H9 (cell line): ENCODE measurements at places on chromosomes 2 and 18. TPM values are rescaled to one million over a fixed set of nuclear protein-coding genes. Genes with fewer than 3 reads are reported as not detected.

GATA6 gene
- total RNA-seq: 0.04 TPM in 1 of 2 replicates, not detected in the other

TYMS gene
- 135 and 140 TPM in 2 replicates for total RNA-seq

MAP2 gene
- 0.87 and 1.3 TPM in 2 replicates for total RNA-seq

NOSTRIN gene
- not detected in 2 replicates for total RNA-seq

STARD6 gene
- total RNA-seq: not detected in 2 replicates

CEP192 gene
- total RNA-seq: 22.0 and 23.5 TPM in 2 replicates

DNA sequence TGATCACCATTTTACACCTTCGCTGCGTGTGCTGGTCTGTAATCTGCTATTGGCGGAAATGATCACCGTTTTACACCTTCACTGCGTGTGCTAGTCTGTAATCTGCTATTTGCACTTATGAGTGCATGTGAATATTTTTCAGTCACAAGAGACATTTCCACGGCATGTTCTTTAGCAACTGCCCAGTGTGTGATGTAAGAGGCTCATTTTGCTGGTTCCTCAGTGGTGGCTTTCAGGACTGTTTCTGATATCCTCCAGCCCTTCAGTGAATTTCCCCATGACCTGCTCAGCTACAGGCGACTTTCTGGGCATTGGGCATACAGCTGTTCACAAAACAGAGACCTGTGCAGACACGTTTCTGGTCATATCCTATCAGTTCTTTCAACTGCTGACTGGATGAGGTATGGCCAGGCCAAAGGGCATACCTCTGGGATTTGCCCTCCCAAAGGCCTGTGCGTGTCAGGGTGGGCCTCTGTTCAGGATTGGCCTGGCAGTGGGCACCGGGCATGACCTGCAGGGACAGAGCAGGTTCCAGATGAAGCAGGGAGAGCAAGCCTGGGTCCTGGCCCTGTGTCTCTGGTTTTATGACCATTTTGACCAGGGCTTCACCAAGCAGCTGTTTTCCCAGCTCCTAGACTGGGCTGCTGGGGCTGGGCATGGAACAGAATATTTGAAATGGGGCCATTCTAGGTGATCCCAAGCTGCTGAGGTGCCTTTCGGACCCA lies 521 bp upstream of the PROM2 start:
- no peak for DNase-seq

GRCh38 chr2:193461431-193461934 lies 1266.8 kb upstream of the TMEFF2 start:
- DNase-seq: no peak

DNA sequence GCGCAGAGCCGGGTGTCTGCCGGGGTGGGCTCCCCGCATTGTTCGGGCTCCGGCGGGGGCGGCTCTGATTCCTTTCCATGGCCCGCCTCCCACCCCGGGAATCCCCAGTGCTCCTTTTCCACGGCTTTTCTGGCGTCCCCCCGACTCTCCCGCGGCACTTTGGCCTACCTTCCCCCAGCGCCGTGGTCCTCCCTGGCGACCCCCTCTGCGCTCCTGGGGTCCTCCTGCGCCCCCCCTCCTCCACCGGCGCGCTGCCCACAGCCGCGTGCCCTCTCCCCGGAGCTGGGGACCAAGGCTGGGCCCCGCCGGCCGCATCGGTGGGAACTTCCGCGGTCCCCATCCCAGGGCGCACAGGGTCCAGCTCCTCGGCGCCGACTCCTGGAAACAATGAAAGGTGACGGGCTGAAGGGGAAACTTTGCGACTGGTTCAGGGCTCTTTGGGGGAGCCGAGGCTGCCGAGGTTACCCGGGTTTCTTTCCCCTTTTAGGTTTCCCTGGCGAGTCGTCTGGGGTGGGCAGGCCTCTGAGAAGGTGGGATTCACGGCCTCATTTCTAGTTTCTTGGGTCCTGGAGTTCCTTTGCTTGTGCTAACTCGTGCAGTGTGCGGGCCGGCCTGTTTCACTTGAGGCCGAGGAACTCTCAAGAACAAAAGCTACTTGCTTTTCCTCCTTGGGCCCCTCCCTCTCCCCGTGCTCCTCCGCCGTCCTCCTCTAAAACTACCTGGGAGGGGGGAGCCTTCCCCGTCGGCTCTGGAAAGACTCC lies 2.2 kb downstream of the TGIF1 start:
- no peak for DNase-seq

DNA sequence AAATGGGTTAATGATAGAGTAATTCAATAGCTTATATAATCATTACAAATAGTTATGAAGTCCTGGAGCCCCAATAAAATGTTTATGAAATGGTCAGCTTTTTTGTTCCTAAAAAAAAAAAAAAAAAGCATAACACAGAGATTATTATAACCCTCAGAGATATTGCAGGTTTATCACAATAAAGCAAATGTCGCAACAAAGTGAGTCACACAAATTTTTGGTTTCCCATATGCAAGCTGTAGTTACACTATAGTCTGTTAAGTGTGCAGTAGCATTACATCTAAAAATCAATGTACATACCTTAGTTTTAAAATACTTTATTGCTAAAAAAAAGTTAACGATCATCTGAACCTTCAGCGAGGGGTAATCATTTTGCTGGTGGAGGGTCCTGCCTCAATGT lies 20.0 kb downstream of the WDFY1 start:
- DNase-seq: no peak

DNA sequence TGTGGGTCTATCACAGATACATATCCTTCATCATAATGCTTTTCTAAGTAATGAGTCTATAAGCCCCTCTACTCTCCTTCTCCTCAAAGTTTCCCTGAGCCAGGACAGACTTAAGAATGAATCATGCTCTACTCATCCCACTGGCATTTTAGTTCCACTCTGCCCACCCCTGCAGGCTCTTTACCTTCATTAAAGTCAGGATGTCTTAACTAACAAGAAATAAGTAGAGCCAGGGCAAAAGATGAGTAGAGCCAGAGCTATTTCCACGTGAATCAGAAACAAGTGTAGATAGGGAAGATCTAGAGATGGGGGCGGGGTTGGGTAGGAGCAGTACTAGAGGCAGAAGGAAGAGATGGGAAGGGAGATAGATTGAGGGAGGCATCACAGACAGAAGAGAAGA lies 790.5 kb downstream of the RNF144A start:
- DNase-seq: no peak

- DNase-seq: no peak
Observed at GRCh38 chr2:98608962-98609604, 694 bp downstream of the UNC50 start.

DNA sequence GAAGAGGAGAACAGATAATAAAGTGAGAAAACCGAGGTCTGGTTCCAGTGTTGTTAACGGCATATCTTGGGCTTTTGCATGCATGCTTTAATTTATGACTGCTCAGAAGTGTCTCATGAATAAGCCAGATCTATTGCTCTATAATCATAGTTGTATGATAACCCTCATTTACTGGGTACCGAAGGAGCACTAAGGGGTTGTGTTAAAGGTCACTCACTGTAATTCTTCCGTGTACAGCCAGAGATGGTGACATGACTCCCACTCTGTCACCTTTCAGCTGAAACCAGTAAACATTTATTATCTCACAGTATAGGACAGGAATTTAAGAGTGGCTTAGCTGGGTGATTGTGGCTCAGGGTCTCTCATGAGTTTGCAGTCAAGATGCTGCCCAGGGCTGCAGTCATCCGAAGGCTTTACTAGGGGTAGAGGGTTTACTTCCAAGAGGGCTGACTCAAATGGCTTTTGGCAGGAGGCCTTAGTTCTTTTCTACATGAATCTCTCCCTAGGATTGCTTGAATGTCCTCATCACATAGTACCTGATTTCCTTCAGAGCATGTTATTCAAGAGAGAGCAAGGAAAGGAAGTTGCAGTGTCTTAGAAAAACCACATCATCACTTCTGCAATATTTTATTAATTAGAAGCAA lies 107.0 kb downstream of the NAB1 start:
- no peak for DNase-seq

DNA sequence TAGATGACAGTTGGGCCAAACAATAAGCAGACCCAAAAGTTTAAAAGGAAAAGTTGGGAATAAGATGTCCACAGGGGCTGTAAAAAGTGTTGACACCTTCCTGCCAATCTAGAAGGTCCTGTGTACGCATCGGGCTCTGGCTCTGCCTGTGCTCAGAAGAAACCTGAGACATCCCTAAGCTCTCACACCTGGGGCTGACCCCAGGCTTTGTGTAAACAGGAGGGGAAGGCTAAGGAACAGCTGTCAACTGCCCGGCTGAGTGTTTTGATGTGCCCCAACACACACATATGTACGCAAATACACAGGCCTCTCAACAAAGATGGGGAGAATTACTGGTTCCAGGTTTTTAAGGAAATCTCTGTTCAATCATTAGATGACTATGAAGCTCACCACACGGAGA lies 59.5 kb downstream of the TMEM131 start:
- DNase-seq: peak; percentile 69

DNA sequence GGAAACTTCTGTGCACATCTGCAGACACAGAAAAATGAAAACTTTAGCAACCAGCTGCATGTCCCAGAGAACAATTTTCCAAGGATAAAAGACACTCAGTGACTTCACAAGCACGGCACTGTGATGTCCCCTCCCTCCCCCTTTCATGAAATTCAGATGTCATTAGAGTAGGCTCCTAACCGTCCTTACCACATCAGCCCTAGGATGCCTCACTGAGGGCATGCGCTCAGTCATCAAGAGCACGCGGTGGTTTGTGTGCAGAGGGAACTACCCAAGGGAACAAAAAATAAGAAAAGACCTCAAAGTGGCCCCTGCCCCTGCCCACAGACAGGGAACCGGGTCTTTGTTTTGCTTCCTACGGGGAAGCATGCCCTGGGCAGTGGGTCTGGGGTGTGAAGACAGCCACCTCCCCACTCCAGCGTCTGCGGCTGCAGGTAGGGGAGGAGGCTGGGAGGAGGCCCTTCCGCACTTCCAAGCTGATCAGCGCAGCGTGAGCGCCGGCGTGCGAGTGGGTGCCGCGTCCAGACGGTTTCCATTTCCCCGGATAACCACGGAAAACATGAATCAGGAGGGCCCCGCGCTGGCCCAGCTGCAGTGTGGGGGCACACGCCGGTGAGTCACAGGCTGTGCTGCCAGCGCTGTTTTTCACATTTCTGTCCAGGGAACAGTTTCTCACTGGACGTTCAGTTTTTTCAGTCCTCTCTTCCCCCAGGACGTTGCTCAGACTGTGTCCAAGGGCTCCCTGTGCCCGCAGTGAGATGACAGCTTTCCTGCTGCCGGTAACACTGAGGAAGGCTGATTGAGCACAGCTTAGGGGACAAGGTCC lies 70.6 kb downstream of the COPS8 start:
- no peak for DNase-seq

GRCh38 chr2:178553047-178553446 lies 72.8 kb downstream of the PLEKHA3 start:
- DNase-seq: no peak

DNA sequence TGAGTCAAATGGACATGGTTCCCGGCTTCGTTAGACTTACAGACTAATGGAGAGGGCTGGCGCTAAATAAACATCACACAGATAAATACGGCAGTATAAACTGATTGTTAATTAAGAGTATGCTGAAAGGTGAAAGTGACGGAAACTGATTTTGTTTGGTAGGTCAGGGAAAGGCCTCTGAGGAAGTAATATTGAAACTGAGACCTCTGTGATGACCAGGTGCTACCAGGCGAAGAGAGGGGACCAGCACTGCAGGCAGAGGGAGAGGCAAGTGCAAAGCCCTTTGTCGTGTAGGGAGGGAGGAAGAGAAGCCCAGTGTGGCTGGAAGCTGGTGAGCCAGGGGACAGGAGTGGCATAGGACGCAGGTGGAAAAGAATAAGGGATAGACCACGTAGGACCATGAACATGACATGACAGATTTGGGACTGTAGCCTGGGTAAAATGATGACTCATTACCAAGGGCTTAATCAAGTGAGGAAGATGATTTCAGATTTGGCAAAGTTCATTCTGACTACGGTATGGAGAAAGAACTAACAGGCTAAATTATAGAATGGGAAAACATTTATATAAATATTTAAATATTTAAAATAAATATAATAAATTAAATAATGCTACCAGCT lies 433.1 kb downstream of the NCKAP5 start:
- no peak for DNase-seq

DNA sequence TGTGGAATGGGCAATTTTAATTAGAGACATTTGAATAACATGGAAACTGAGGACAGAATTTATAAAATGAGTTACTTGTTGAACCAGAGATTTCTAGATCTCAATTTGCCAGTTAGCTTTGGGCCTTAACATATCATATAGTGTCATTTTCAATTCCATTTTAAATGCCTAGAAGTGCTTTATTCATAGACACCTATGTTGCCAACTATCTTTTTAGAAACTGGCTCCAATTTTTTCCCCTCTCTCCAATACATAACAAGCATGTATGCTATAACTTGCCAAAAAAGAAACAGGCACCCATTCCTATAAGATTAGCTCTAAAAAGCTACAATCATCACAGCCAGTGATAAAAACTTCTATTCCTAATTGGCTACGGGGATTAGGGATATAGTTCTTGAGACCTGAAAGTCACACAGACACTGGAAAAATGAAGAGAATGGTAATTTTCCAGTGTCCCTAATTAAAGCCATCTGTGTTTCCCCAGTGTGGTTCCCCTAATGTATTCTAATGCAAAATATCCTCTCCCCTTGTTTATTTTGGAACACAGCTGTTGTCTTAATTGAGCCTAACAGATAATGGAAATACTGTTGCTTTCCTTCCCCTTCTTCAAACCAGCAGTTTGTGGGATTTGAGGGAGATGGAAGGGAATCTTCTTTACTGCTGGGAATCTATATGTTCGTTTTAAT lies 205.5 kb upstream of the FSHR start:
- no peak for DNase-seq

- no peak for DNase-seq
Observed at GRCh38 chr2:153386481-153386897, 92.1 kb downstream of the RPRM start.

DNA sequence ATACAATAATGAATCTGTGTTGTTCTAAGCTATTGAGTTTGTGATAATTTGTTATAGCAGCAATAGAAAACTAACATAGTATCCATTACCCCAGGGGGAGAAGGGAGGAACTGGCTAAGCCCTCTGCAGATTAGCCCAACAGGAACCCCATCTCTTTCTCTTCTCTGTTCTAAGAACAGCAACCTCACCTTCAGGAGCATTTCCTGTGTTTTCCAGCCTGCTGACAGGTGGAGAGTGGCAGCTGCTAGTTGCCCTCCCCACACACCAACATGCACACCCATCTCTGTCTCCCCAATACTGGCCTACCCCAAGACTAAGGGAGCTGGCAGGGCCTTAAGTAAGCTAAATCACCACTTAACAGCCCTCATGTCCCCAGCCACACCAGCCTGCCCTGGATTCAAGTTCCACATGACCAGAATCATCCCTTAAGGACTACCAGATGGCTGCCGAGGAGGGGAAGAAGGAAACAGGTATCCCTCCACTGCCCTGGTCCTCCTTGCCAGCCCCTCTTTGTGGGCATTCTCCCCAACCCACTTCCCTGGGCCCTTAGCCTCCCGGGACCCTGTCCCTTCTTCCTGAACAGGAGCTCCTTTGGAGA lies 52.8 kb downstream of the TRABD2A start:
- no peak for DNase-seq
